ENCODE measurements at places on chromosomes 7 and 10.

- DNase-seq: no peak
Observed at GRCh38 chr7:96314402-96315124, 7.3 kb downstream of the SLC25A13 start.

DNA sequence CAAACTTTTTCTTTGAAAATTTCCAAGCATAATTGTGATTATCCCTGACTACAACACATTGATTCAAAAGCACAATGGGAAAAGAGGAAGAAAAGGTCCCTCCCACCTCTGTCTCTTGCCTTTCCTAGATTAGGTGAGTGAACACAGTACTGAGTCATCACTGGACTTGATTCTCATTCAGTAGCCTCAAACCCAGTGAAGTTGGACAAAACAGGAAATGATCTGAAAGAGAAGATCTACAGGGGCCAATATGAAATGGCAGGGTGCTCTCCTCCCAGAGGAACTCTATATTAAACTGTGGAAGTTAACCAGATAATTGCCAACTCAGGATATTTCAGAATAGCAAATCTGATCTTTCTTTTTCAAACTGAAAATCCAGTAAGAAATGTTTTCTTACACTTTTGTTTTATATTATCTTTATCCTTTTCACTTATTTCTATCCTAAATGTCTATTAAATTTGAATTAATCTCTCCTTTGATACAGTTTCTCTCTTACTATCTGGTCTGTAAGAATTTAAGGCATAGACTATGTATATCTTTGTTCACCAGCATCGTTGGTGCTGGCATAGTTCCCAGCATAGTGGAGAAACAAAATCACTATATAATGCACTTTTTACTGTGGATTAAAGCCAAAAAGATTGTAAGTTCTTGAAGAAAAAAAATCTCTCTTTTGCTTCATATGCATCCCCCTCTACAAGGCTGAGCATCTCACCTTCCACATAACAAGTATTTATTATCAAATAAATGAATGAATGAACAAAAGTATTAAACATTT, 41.4 kb upstream of the IKZF1 start:
- DNase-seq: no peak

- peak; percentile 11 for DNase-seq
Observed at GRCh38 chr7:65980478-65981250, 1.3 kb downstream of the GUSB start.

GRCh38 chr10:12186323-12186722, 9.4 kb downstream of the NUDT5 start:
- no peak for DNase-seq

Measured in stimulated activated CD4-positive, alpha-beta T cell treated with anti-CD3 and anti-CD28 coated beads, Interleukin-12 subunit alpha, Interleukin-12 subunit beta, amount 100 ng/mL, for 4 hours (primary cell).